Mesothelial cell of epicardium (in vitro differentiated cells): ENCODE measurements at places on chromosomes 1 and 21. TPM values are rescaled to one million over a fixed set of nuclear protein-coding genes. Genes with fewer than 3 reads are reported as not detected.

PAFAH2 gene
- 8.7 to 9.9 TPM (median 9.1 TPM) in 3 replicates for total RNA-seq

KCNJ10 gene
- total RNA-seq, result 0.14 to 0.27 TPM (median 0.22 TPM) in 3 replicates

GRCh38 chr21:31449921-31450535 lies 106.0 kb upstream of the TIAM1 start:
- peaks cover 3% of the 10 kb centered on the region for H3K4me1 ChIP-seq
- H3K36me3 ChIP-seq, result peaks cover 29% of the 10 kb centered on the region
- H3K27ac ChIP-seq, result peak overlapping the region; percentile 28
- H3K27me3 ChIP-seq, result no peaks in the 10 kb centered on the region
- no peak overlapping the region for H3K4me3 ChIP-seq

DNA sequence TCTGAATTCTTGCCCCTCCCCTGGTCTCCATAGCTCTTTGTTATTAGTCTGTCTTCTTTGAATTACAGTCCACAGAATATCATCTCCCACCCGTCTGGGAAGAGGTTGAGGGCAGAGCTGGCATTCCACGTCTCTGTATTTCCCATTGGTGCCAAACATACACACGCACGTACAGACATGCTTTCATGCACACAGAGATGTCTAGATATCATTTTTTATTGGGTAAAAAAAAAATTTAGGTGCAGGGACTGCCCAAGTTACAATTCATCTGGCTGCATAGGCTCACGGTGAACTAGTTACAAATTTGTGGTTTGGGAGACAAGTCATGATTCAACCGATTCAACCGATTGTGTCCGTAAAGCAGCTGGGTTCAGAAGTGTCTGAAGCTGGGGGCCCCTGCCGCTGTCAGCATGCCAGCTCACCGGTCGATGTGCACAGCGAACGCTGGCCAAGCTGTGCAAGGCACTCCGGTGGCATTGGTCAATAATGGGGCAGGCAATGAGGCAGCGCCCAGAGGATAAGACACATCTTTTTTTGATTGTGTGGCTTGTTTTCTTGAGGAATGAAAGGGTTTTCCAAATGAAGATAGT lies 73.7 kb downstream of the KCNN3 start:
- no peaks in the 10 kb centered on the region for H3K36me3 ChIP-seq
- no peak overlapping the region for H3K4me3 ChIP-seq
- peaks cover 55% of the 10 kb centered on the region for H3K27me3 ChIP-seq
- no peak for DNase-seq
- H3K4me1 ChIP-seq, result peaks cover 4% of the 10 kb centered on the region

GRCh38 chr1:238562341-238562740 lies 671.6 kb upstream of the ZP4 start:
- H3K27me3 ChIP-seq, result no peaks in the 10 kb centered on the region
- H3K4me3 ChIP-seq, result no peak overlapping the region
- no peak overlapping the region for H3K27ac ChIP-seq
- no peaks in the 10 kb centered on the region for H3K4me1 ChIP-seq
- no peak for DNase-seq

GRCh38 chr1:84096176-84096575 lies 47.9 kb upstream of the PRKACB start:
- DNase-seq, result no peak
- no peaks in the 10 kb centered on the region for H3K27me3 ChIP-seq
- H3K36me3 ChIP-seq, result peaks cover 31% of the 10 kb centered on the region
- H3K27ac ChIP-seq, result no peak overlapping the region
- no peak overlapping the region for H3K4me3 ChIP-seq

DNA sequence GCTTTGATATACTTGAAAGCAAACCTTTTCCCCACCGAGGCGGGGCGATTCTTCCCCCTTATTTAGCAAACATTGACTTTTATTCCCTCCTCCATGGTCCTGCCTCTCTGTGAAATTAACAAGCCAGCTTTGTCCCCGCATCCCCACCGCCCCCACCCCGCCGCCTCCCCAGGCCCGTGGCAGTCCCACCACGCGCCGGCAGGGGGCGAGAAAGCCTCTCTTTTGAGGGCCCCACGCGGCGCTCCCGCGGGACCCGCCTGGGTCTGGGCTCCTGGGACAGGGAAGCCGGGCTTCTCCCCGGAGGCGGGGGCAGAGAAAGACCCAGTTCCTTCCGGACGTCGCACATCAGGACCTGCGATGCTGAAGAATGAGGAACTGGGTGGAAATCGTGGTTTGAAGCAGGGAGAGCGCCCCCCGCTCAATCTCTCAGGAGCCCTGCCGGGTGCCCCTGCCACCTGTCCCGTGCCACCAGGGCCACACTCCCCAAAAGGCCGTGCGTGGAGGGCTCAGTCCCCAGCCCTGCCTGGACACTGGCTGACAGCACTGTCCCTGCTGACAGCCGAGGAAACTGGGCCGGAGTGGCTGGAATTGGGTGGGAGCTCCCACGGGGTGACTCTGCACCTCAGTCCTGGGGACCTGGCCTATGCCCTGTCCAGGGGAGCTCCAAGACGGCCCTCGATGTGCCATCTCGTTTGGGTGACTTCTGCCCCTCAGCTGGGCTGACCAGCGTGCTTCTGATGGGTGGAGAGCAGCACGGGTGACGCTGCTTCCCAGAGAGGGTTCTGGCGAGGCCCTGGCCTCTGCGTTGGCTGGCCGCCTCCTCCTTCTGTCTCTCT lies 8.6 kb upstream of the ACTRT2 start:
- H3K36me3 ChIP-seq, result no peaks in the 10 kb centered on the region
- peaks cover 30% of the 10 kb centered on the region for H3K27me3 ChIP-seq
- DNase-seq, result peak; percentile 63
- H3K27ac ChIP-seq, result no peak overlapping the region
- H3K4me1 ChIP-seq, result no peaks in the 10 kb centered on the region

- H3K36me3 ChIP-seq, result peaks cover 7% of the 10 kb centered on the region
- H3K27ac ChIP-seq, result no peak overlapping the region
- no peaks in the 10 kb centered on the region for H3K27me3 ChIP-seq
- peak; percentile 77 for DNase-seq
- H3K4me1 ChIP-seq, result no peaks in the 10 kb centered on the region
Observed at GRCh38 chr21:36419996-36420395, 34.8 kb downstream of the CHAF1B start.

GRCh38 chr1:234716908-234717375 lies 107.0 kb upstream of the IRF2BP2 start:
- H3K4me1 ChIP-seq, result peaks cover 72% of the 10 kb centered on the region
- no peak for DNase-seq
- H3K4me3 ChIP-seq, result no peak overlapping the region
- no peaks in the 10 kb centered on the region for H3K27me3 ChIP-seq
- H3K27ac ChIP-seq, result peak overlapping the region; percentile 77

GRCh38 chr1:40317394-40318074 lies 448 bp upstream of the COL9A2 start:
- H3K4me1 ChIP-seq, result peaks cover 12% of the 10 kb centered on the region
- no peak overlapping the region for H3K27ac ChIP-seq
- no peaks in the 10 kb centered on the region for H3K36me3 ChIP-seq

DNA sequence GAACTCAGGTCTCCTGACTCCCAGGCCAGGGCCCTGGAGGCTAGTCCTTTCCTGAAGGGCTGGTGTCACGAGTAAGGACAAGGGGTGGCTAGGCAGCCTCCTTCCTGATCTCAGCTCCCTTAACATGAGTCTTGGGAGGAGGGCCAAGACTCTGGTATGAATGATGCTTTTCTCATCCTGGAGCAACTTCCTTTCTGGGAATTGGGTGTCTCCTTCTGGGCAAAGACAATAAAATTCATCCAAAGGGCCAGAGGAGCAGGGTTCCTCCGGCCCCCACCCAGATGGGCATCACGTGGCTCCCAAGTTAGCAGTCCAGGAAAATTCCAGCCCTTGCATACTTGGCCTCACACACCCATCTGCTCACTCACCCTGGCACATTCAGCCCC lies at the start of gene FAM167B:
Gene FAM167B (plus strand): TSS at position 335 of the 386 bp plus-strand sequence. CDS start 200 bp downstream, outside the sequence.
- DNase-seq, result no peak
- peaks cover 20% of the 10 kb centered on the region for H3K4me1 ChIP-seq
- H3K4me3 ChIP-seq, result no peak within 1 kb of the TSS
- H3K27me3 ChIP-seq, result no peaks in the 10 kb centered on the region

GRCh38 chr1:33660244-33660643 lies 187.8 kb downstream of the ZSCAN20 start:
- no peaks in the 10 kb centered on the region for H3K36me3 ChIP-seq
- no peak overlapping the region for H3K27ac ChIP-seq
- no peaks in the 10 kb centered on the region for H3K4me1 ChIP-seq
- H3K27me3 ChIP-seq, result peaks cover 31% of the 10 kb centered on the region
- no peak overlapping the region for H3K4me3 ChIP-seq

DNA sequence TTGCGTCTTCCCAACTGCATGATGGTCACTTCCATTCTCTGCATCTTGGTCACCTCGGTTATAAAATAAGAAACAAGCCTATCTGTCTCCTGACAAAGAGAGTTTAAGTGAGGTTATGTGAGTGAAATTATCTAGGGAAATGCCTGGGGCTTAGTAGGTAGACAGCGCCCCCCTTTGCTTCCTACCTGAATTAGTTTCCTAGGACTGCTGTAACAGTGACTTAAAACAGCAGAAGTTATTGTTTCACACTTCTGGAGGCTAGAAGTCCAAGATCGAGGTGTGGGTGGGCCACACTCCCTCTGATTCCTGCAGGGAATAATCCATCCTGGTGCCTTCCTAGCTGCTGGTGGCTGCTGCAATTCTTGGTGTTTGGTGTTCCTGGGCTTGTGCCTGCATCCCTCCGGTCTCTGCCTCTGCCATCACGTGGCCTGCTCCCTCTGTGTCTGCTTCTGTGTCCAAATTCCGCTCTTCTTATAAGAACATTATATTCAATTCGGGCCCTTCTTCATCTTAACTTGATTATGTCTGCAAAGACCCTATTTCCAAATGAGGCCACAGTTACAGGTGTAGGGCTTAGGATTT lies 92.6 kb downstream of the IGSF21 start:
- H3K36me3 ChIP-seq, result no peaks in the 10 kb centered on the region
- DNase-seq, result no peak
- peaks cover 5% of the 10 kb centered on the region for H3K4me1 ChIP-seq
- H3K4me3 ChIP-seq, result no peak overlapping the region
- H3K27ac ChIP-seq, result no peak overlapping the region
- H3K27me3 ChIP-seq, result peaks cover 50% of the 10 kb centered on the region

DNA sequence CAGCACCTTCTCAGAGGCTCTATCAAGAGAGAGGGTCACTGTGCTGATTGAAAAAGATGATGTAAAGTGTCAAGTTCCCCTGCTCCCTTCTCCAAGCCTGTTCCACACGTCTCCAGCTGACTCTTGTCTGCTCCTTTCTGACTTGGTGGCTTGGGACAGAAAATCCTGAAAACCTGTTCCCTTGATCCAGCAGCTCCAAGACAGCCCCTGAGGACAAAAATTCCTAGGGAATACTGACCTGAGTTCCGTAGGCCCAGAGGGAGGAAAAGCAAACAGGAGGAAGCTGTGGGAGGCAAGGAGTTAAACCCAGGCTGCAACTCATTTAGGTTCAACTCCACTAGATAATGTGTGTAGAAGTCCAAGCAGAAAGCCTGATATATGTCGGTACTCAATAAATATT lies 42.1 kb upstream of the ATP2B4 start:
- no peak overlapping the region for H3K4me3 ChIP-seq
- H3K4me1 ChIP-seq, result peaks cover 31% of the 10 kb centered on the region
- no peaks in the 10 kb centered on the region for H3K36me3 ChIP-seq
- no peak for DNase-seq
- H3K27me3 ChIP-seq, result no peaks in the 10 kb centered on the region
- peak overlapping the region; percentile 71 for H3K27ac ChIP-seq

DNA sequence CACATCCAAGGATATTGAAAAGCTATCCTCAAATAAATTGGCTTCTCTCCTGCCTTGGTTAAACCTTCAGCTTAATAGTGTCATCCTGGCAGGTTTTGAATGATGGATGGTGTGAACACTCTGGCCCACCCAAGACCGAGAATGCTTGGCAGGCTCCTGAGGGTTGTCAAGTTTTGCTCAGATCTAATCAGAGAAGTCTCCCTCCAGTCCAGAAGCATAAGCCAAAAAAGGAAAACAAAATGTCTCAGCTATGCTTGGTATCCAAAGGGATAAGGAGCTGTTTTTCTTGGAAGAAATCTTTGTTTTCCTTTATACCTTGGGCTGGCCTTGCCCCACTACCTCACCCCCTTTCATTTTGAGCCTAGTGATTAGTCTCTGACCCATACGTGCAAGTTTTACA lies 172.7 kb downstream of the CRB1 start:
- no peak overlapping the region for H3K4me3 ChIP-seq
- H3K36me3 ChIP-seq, result no peaks in the 10 kb centered on the region
- H3K27me3 ChIP-seq, result no peaks in the 10 kb centered on the region
- H3K4me1 ChIP-seq, result peaks cover 66% of the 10 kb centered on the region
- DNase-seq, result no peak
- peak overlapping the region; percentile 90 for H3K27ac ChIP-seq

- no peaks in the 10 kb centered on the region for H3K36me3 ChIP-seq
- peaks cover 97% of the 10 kb centered on the region for H3K27me3 ChIP-seq
- no peak overlapping the region for H3K27ac ChIP-seq
- H3K4me3 ChIP-seq, result no peak overlapping the region
- no peak for DNase-seq
- peaks cover 13% of the 10 kb centered on the region for H3K4me1 ChIP-seq
Observed at GRCh38 chr1:38190983-38191382, 144.4 kb upstream of the POU3F1 start.

DNA sequence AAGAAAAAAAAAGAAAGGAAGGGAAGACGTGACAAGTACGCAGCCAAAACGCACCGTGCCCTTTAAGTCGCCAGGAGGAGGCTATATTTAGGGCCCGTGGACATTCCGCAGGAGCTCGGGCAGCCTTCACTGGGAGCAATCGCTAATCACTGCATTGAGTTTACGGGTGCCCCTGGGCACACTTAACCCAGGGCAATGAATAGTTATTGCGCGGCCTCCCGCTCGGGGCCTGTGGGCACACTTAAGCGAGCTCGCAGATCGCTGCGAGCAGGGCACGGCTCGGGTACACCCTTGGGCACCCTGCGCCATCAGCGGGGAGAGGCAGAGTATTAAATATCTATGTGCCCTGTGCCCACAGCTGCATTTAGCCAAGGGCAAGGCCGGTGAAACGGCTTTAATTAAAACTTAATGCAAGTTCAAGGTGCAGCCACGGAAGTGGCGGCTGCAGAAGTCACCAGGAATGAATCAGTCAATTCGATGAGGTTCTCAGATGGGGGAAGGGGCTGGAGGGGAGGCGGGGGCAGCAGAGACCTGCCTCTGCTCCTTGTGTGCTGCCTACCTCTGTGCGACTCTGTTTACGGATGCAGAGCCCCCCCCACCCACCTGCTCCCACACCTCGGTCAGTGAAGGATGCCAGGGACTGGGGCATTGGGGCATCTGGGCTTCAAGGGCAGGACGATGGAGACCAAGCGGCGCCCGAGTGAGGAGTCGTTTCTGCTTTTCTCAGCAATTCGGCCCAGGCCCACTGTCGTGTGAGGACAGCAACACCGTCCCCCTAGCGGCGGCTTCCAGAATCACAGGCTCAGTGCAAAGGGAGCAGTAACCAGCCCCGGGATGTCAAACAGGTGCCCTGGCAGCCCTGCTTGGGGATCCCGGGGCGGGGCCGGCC lies 51.8 kb upstream of the TARDBP start:
- no peaks in the 10 kb centered on the region for H3K36me3 ChIP-seq
- peaks cover 6% of the 10 kb centered on the region for H3K4me1 ChIP-seq
- peaks cover 28% of the 10 kb centered on the region for H3K27me3 ChIP-seq
- peak; percentile 94 for DNase-seq
- H3K27ac ChIP-seq, result no peak overlapping the region
- no peak overlapping the region for H3K4me3 ChIP-seq

GRCh38 chr1:44637702-44638411 lies 36.4 kb downstream of the TMEM53 start:
- H3K4me3 ChIP-seq, result no peak overlapping the region
- peaks cover 16% of the 10 kb centered on the region for H3K36me3 ChIP-seq
- H3K27me3 ChIP-seq, result no peaks in the 10 kb centered on the region
- DNase-seq, result no peak
- H3K4me1 ChIP-seq, result peaks cover 6% of the 10 kb centered on the region
